ENCODE measurements at places on chromosomes 2 and 18.

- peak; percentile 85 for DNase-seq
Observed at GRCh38 chr2:212227755-212228154, 310.8 kb downstream of the ERBB4 start.

DNA sequence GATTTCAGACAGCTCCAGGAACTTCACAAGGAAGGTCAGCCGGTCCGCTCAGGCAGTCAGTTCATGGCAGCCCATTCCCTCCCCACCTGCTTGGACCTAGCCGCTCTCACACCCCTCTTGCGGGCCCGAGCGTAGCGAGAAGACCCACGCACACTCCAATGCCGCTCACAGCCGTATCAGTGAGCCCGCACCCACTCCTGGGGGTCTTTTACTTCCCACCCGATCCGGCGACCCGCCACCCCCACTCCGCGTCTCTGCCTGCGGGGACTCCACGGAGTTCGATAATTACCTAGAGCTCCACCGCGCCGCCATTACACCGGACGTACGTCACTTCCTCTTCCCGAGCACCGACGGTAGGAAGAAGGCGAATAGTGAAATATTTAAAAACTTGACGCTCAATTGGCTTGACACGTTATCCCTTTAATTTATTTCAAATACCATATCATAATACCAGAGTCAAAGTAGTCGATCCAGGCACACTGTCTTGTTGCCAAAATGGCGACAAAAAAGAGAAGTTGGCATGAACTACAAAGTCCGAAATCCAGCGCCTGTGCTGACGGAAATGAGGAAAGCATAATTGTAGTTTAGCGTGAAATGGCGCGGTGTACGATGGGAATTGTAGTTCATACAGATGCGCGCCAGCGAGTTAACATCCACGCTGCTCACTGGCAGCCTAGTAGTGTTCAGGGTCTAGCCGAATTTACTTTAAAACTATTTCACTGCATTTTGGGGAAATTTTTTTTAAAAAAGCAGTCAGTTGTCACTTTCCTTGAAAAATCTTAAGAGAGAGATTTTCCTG, at the start of gene CWC22:
Gene CWC22, minus strand, starts transcription at position 517 of the 799 bp plus-strand sequence. CDS start 13,956 bp downstream, outside the sequence.
- peak; percentile 95 for DNase-seq

DNA sequence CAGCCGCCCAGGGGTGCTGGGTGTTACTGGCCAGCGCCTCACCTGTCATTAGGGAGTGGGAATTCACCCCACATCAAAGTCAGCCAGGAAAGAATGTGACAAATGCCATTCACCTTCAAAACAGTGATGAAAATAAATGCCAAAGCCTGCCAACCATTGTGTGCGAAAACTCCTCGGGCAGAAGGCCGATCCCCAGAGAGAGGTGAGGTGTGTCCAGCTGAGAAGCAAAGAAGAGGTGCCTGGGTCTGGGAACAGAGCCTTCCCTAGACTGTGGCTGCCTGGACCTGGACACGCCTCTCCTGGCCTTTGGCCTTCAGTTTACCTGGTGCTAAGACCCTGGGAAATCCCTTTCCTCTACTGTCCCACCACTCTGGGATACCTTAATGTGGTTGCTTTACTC, 142.7 kb downstream of the CYP26B1 start:
- no peak for DNase-seq

- DNase-seq, result no peak
Observed at GRCh38 chr2:86466306-86466705, 25.1 kb downstream of the KDM3A start.

- no peak for DNase-seq
Observed at GRCh38 chr2:115529627-115530026, 1087.2 kb downstream of the DPP10 start.

GRCh38 chr2:70756128-70756527, 11.9 kb downstream of the ADD2 start:
- DNase-seq, result no peak

DNA sequence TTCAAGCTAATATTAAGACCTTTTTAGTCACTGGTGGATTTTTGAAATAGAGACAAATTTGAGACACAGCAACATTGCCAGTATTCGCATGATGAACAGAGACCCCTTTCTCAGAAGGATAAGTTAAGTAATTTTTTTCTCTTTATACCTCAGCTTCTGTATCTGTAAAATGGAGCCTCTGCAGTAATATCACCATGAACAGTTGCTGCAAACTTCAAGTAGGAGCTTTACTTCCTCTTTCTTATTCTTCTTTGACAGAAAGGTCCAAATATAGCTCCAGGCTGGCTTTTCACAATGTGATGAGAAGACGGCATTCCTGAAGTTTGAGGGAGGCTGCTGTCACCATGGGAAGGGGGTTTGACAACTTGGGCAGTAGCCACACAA, 158.7 kb downstream of the TDRD15 start:
- no peak for DNase-seq

DNA sequence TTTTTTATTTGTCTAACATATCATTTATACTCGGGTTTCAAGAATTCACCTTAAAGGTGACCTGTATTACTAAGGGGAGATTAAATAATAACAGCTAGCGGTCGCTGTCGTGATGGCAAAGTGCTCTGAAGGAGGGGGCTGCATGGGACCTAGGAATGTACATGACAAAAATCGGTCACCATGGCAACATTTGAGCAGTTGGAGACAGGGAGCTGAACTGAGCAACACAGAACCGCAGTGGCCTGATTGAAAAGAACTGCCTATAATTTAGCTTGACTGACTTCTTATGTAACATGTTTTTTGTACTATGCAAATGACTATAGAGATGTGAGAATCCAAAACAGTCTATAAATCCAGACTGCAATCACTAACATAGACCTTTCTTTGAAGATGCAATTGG, 34.3 kb upstream of the EPHA4 start:
- DNase-seq, result no peak

GRCh38 chr2:188963741-188964140, 10.4 kb upstream of the COL3A1 start:
- DNase-seq, result no peak

GRCh38 chr18:37689841-37690240, 124.2 kb upstream of the CELF4 start:
- DNase-seq, result no peak

DNA sequence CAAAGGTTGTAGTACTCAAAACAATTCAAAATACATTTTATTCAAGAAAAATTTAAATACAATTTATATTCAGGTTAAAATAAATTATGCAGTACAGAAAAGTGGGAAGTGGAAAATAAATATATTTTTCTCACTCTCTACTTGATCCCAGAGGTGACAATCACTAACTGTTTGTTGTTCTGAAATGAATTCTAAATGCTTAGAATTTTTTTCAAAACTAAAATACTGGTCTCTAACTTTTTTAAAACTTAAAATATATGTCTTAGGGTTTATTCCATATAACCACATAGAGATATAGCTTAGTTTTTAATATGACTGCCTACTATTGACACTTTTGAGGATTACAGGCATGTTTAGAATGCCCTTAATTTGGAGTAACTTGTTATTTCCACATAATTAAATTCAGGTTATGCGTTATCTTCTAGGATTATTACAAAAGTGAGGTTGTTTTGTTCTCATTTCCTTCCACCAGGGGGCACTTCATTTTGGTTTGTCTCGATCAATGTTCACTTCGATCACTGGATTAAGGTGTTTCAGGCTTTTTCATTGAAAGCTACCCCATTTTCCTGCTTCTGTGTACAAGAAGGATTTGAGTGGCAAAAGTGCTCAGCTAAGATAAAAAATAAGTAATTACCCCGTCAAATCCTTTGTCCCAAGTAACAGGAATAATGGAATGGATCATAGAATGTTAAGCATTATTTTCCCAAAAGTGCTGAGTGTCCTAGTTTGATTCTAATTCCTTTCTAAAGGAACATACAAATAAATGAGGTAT, 27.1 kb upstream of the TFPI start:
- DNase-seq, result peak; percentile 26

DNA sequence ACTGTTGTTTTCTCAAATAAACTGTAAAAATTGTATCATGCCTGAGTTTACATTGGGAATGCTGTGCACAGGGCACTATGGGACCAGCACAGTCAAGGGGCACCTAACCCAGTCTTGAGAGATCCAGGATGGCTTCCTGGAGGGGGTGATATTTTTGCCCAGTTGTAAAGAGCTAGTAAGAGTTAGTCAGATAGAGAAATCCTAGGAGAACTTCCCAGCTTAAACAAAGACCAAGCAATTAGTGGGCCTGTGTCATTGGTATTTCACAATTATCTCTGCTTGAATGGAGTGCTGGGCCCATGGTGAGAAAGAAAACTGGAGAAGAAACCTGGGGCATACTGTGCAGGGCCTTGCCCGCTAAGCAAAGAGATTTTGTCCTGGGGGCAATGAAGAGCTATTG, 12.2 kb downstream of the XDH start:
- DNase-seq, result no peak

DNA sequence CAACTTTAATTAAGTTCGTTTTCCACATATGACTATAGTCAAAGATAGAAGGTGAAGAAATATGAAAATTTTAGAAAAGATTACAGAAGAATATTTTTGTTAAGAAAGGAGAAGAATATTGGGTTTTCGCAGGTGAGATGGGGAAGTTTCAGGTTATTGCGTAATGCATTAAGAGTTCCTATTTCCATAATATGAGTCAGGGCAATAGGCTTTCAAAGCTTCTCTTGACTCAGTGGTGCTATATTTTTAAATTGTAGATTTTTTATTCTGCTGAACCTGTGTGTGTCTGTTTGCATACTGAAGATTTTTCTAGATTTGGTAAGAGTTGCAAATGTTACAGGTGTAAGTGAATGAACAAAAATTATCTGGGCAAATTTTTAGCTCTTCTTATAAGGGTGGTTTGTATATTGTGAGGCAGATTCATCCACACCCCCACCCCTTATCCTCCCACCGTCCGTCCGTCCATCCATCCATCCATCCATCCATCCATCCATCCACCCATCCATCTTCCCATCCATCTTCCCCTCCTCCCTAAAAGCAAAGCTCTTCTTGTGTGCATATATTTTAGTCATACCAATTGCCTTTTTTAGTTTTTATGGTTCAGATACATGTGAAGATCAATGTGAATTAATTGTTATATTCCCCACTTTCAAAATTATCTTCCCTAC, 69.6 kb downstream of the MYO1B start:
- DNase-seq, result no peak

DNA sequence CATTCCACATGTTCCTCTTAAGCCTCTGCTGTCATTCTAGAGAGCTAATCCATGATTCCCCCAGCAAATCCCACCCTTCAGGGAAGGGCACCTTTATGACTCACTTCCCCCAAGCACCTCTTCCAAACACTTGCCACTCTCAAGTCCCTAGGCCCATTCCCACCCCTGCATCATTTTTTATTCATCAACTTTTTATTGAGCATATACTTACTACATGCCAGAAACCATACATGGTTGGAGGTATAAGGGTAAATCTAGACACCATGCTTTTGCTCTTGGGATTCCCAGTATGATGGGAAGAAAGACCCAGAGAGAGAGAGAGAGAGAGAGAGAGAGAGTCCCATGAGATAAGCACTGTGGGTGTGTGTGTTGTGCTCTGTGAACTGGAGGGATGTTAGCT, 87.9 kb downstream of the MAPK4 start:
- DNase-seq, result no peak

DNA sequence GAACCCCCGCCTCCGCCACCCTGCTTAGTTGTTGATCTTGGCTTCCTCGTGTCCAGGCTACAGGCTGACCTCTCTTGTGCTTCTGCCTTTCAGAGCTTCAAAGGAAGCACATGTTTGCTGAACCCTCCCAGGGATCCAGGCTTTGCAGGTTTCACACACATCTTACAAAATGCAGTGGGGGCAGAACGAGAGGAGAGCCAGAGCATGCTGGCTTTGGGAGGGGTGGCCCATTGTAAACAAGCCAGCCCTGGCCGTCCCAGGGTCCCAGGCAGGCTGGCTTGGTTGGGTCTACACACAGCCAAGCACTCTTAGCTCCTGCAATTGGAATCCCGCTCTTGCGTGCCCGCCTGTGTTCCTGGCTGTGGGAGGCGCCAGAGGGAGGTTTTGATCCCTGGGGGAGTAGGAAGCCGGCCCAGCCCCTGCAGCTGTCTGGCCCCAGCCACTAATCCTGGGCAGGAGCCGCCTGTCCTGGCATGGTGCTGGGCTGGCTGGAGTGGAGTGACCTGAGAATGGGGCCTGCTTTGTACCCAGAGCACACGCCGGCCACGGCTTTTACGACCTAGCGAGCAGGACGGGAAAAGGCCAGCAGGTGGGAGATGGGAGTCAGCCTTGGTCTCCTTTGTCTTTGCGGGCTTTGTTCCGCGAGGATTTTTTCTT, 53.9 kb downstream of the SH3BP4 start:
- DNase-seq, result peak; percentile 16

DNA sequence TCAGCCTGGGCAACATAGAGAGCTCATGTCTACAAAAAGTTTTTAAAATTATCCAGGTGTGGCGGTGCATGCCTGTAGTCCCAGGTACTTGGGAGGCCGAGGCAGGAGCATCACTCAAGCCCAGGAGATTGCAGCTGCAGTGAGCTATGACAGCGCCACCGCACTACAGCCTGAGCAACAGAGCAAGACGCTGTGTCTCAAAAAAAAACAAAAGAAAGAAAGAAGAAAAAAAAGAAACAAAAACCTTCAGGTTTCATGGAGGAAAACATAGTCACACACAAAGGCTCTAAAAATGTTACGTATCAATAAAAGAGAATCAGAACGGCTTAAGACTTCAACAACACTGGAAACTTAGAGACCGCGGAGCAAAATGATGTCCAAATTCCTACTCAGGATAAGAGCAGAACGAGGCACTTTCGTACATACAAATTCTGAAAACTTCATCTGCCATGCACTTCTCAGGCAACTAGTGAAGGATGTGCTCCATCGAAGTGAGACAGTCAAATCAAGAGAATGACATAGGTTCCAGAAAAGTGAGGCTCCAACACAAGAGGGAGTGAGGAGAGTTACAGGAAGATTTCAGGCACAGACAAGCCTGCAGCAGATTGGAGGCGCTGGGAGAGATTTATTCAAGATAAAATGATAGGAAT, 4.4 kb downstream of the HDLBP start:
- no peak for DNase-seq

DNA sequence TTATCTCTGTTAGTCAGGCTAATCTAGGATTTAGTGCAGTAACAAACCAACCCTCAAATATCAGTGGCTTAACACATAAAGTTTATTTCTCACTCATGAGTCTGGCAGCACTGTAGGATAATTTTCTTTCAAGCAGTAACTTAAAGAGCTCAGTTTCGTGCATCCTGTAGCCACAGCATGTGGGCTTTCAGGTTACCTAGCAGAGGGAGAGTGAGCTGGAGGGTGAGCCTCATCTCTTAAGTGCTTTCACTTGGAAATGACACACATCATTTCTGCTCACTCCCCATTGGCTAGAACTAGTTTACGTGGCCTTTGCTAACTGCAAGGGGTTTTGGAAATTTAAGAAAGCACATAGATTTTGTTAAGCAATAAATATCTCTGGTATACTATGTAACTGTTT, 96.9 kb downstream of the KCNS3 start:
- DNase-seq, result no peak

- no peak for DNase-seq
Observed at GRCh38 chr18:59990121-59990823, 90.5 kb downstream of the PMAIP1 start.

DNA sequence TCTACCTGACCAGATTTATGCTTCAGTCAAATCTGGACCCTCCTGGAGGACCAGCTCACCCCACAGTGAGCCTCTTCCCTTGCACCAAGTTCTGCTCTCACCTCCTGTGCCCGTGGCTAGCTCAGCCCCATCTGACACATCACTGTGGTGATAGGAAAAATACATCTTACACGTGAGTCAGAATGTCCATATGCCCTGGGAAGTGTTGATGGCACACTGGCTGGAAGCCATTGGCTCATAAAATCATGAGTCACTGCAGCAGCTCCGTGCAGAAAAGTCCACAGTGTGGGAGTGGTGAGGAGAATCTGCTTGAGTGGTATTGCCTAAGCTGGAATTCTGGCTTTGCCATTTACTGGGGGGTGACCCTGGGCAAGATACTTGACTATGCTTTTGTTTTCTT, 42.6 kb upstream of the RAPGEF4 start:
- peak; percentile 53 for DNase-seq

All from NCI-H1694 treated with DMSO at 0.1 percent for 48 hours (cell line).